WTC11 (cell line): ENCODE measurements at places on chromosomes 5 and 9. TPM values are rescaled to one million over a fixed set of nuclear protein-coding genes. Genes with fewer than 3 reads are reported as not detected.

Gene CCL21
- total RNA-seq, result 0.37 TPM in 1 of 3 replicates, not detected in the others

GRCh38 chr9:16626577-16627130, 243.8 kb downstream of the BNC2 start:
- H3K4me3 ChIP-seq, result no peak overlapping the region
- no peak for DNase-seq
- no peaks in the 10 kb centered on the region for H3K27me3 ChIP-seq
- H3K27ac ChIP-seq, result peak overlapping the region; percentile 90
- peaks cover 62% of the 10 kb centered on the region for H3K4me1 ChIP-seq

Gene GPR150
- 0.09 to 0.13 TPM (median 0.11 TPM) in 3 replicates for total RNA-seq

DNA sequence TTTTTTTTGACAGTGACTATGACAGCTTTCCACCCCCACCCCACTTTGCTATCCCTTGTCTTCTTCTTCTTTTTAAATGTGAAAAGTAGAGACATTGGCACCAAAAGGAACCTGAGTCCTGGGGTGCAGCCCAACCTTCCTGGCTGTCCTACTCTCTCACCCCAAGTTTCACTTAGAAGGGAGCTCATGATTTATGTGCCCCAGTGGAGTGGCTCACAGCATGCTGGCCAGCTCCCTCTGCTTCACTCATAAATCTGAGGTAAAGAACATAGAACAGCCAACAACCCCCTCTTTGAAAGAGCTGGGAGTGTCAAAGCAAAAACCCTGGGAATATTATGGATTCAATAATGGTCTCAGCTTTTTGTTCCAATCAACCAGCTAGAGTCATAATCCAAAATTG, 196.3 kb upstream of the DAPK1 start:
- DNase-seq, result no peak
- H3K27ac ChIP-seq, result no peak overlapping the region
- no peaks in the 10 kb centered on the region for H3K36me3 ChIP-seq
- no peaks in the 10 kb centered on the region; the same call in 1 of the 2 replicates for H3K27me3 ChIP-seq
- no peaks in the 10 kb centered on the region for H3K4me1 ChIP-seq
- H3K4me3 ChIP-seq, result no peak overlapping the region
